ENCODE measurements at places on chromosomes 1 and 21.

DNA sequence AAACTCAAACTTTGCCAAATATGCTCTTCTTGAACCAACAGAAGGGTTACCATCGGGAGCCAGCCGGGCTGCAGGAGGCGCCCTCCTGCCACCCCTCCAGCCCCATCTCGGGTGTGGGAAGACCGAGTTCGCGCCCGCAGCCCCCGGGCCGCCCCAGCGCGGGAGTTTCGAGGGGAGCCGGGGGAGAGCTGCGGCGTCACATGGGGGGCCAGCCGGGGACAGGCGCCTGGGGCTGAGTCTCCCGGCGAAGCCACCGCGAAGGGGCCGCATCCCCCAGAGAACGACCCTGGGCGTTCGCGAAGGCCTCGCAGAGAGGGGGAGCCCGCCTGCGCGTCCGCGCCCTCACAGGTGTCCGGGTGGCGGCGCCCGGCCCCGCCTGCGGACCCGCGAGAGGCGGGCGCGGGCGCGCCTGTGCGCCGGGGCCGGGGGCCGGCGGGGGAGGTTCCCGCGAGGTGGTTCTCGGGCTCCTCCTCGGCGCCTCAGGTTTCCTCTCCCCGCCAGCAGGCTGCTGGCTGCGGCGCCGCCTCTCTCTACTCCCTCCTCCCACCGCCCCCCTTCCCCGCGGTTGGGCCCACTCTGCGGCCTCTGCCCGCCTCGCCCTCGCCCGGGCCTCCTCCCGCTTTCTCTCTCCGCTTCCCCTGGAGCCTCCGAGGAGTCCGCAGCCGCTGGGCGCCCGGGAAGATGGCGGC lies at the start of gene RAVER2:
RAVER2 (plus strand) TSS at position 584 of the 689 bp plus-strand sequence; CDS start at position 682, 98 bp downstream.
- DNase-seq: peak; percentile 60

DNA sequence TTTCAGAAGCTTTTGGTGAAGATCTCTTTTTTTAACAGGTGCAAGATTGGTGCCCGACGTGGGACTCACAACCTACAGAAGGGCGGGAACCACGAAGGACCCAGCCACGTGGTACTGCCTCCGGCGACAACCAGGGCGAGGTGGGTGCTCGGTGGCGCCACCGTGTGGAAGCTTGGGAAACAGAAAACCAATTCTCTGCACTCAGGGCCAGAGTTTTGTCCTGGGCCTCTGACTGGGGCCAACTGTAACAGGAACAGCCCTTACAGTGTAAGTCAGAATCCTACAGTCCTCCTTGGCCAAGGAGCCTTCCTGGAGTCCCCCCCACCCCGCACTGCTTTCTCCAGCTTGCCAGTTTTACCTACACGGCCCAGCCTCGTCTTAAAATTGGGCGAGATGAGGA lies 11.6 kb upstream of the S100A7A start:
- peak; percentile 42 for DNase-seq

GRCh38 chr1:26717017-26717491 lies 21.2 kb downstream of the ARID1A start:
- DNase-seq: no peak

DNA sequence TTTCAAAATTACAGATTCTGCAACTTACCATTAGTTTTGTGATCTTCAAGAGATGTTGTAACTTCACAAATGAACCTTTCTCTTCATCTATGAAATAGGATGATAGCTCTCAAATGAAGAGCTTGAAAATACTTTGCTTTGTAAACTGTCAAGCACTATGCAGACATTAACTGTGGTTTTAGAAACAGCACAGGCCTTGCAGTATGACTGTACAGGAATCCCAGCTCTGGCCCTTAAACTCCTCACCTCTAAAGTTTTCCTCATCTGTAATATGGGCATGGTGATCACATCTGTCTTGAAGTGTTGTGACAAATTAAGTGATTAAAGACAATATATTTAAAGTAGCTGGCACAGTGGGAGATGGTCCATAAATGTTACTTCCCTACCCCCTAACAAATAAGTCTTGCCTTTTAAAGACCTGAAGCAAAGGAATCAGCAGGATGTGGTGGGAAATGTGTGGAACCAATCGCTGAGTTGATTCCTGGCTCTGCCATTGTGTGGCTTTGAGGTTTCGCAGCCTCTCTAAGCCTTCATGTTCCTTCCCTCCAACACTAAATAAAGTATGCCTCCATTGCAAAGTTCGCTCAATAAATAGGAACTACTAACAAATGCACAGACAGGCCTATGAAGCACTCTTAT lies 5.5 kb upstream of the PTP4A2 start:
- DNase-seq: no peak

DNA sequence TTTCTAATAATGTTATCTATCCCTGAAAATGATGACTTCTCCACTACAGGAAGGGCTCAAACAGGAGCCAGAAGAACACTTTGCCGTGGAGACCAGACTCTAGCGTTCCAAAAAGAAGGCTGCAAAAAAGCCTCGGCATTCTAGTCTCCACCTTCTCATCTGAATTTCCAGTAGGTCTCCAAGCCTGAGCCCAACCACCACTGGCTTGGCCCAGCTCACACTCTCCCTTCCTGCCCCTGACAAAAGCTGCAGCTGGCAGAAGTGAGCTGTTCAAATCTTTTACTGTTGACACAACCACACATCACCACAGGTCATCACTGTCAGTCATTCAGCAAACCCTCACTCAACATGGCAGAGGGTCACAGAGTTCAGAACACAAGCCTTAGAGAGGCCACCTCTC lies 69.3 kb downstream of the CAMK2N1 start:
- DNase-seq: no peak

- no peak for DNase-seq
These were observed 405.9 kb upstream of the B3GALT2 start for GRCh38 chr1:193592317-193592716.

- no peak for DNase-seq
These were observed 1.1 kb upstream of the MAP7D1 start for GRCh38 chr1:36154765-36155407.

DNA sequence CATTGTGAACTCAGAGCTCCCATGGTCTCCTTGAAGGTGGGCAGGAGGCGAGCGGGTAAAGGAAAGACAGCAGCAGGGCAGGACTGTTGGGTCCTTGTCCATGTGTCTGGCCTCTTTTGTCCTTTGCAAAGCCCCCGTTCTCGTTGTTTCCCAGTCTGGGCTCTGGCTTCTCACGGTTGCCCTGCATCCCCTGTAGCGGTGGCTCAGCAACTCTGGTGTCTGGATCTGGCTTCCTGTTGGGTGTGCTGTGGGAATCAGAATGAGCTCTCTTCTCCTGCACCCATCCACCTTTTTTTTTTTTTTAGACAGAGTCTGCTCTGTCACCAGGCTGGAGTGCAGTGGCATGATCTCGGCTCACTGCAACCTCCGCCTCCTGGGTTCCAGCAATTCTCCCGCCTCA lies 11.1 kb downstream of the H6PD start:
- DNase-seq: no peak

DNA sequence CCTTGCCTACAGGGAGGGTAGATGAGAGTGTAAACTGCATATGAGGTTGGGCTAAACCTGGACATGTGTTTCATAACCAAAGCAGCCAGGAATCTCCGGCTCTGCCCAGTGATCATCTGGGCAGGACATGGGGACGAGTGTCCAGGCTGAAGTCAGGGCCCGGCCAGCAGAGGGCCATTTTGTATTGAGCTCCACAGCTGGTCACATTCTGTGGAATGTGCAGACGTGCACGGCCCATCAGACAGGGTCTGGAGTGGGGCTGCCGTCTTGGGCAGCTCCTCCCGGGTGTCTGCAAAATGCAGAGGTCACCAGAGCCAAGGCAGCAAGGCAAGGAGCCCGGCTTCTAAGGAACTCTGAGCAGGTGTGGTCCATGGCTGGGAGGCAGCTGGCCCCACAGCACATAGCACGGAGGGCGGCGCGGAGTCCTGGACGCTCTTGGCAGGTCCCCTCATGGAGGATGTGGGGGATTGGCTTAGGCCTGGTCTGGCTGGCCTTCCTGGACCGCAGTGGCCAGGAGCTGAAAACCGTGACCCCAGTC lies 6.2 kb downstream of the LRRC3 start:
- DNase-seq: no peak

DNA sequence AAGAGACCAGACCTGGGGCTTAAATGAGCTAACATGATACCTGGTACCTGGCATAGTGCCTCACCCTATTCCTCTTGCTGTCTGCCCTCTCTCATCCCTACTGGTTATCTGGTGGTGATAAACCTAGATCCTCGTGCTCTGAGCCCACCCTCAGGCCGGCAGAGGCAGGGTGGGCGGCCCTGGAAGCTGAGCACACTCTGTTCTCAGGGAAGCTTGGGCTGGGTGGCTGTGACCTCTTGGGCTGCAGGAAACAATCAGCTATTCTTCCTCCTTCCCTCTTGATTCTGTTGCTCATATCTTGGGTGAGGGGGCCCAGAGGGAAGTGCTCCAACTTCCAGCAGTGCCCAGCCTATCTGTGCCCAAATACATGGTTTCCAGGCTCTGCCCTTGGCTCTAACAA lies 42.0 kb downstream of the SDC3 start:
- DNase-seq: no peak

DNA sequence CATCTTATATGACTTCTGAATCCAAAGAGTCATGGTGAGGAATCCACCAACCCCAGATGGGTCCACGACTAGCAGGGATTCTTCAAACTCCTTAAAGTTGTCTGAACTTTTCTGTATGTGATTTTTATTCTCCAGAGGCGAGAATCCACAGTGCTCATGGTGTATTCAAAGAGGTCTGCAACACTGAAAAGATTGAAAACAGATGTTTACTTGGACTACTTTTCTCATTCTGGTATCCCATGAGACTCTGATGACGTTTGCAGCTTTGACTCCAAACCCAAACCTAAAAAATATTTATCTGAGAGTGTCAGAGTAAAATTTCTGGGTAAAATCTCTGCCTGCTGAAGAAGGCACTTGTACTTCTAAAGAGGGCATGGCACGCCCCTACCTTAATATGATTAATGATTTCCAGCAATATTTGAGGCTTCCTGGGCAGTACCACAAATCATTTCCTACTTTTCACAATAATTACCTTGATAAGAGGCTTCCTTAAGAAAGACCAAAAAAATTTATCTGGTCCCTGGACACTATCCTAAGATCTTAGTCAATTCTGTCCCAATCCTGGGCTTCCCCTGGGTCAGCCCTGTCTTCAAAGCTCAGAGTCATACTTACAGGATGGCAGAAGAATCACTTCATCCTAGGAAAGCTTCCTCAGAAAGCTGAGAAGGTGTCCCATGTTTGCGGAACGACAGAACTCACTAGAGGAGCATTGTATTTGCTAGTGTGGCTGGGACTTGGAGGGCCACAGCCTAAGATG lies 76.5 kb upstream of the MAP10 start:
- no peak for DNase-seq

DNA sequence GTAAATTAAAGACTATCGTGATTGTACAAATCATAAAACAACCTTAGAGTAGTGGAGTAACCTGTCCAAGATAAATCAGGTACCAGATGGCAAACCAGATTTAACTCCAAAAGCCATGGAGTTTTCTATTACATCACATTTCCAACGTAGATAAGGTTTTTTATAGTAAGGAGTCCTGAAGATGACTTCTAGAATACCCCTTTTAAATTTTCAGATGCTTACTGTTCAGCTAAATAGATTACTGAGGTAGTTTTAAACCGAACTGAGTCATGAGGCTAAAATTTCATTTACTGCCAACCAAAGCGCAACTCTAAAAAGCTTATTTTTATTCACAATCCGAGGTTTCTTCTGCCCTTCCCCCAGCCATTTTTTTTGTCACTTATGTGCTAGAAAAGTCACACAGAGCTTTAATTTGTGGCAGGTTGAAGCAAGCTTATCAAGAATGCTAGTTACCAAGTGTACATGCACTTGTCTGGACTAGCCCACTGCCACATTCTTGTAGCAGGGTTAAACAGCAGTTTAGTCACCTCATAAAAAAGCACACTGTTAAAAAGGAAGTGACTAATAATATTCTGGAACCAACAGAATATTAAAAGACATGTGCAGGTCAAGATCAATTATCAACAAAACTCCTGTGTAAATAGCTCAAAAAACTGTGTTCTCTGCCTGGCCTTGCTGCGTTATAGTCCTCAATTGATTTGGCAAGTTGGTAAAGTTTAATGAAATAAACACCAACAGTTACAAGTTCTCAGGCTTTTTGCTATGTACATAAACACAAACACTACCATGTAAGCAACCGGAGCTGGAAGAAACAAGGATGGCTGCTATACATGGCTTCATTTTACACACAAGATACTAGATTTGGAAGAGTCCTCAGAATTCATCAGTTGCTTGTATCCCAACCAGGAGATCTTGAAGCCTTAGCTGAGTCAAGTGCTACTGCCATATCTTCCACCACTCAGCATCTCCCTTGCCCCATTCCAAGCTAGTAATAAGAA lies 180.3 kb upstream of the DMRTA2 start:
- no peak for DNase-seq

GRCh38 chr1:3634059-3634800 lies 9.4 kb downstream of the TPRG1L start:
- no peak for DNase-seq

DNA sequence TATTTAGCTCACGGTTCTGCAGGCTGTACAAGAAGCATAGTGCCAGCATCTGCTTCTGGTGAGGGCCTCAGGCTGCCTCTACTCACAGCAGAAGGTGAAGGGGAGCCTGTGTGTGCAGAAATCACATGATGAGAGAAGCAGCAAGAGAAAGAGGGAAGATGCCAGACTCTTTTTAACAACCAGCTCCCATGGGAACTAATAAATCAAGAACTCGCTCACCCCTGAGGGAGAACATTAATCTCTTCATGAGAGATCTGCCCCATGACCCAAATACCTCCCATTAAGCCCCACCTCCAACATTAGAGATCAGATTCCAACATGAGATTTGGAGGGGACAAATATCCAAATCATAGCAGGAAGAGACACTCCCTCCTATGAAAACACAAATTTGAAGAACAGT lies 74.1 kb downstream of the OLFML2B start:
- DNase-seq: no peak

DNA sequence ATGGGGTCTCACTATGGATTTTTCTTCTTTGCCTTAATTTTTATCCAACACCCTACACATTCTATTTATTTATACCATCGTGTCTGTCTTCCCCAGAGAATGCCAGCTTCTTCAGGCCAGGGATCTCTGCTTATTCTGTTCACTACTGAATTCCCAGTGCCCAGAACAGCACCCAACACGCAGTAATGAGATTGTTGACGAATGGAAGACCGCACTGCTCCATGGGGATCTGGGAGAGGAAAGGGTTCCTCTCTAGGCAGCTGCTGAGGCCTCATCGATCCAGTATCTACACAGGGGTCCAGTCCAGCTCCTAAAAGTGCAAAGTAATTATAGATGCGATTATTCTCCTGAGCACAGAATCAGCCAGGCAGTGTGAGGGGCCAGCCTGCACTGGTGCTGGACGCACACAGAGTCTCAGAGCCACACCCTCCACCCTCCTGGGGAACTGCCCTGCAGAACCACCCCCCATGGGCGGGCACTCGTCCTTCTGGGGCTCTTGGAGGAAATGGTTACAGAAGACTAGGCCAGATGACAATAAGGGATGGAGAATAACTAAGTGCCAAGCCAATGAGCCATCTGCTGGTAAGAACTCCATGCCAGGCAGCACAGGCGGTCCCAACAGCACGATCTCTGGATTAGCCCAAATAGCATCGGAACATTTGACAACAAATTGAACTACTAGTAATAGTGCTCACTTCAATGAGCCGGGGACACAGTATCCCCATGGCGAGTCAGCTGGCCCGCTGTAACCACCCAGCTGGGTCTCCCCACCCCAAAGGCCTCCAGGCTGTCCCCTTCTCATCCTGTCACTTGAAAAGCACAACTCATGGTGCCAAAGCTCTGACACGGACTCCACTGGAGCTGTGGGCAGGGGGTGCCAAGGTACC lies 1.7 kb upstream of the PDE9A start:
- no peak for DNase-seq

GRCh38 chr1:185704181-185704580 lies 30.0 kb upstream of the HMCN1 start:
- DNase-seq: no peak

- no peak for DNase-seq
These were observed 552 bp downstream of the PLD5 start for GRCh38 chr1:242523719-242524570.
